ENCODE measurements at places on chromosomes 3 and 15.
A peak's percentile ranks its signal among the peaks of the same experiment; 100 is the strongest.

DNA sequence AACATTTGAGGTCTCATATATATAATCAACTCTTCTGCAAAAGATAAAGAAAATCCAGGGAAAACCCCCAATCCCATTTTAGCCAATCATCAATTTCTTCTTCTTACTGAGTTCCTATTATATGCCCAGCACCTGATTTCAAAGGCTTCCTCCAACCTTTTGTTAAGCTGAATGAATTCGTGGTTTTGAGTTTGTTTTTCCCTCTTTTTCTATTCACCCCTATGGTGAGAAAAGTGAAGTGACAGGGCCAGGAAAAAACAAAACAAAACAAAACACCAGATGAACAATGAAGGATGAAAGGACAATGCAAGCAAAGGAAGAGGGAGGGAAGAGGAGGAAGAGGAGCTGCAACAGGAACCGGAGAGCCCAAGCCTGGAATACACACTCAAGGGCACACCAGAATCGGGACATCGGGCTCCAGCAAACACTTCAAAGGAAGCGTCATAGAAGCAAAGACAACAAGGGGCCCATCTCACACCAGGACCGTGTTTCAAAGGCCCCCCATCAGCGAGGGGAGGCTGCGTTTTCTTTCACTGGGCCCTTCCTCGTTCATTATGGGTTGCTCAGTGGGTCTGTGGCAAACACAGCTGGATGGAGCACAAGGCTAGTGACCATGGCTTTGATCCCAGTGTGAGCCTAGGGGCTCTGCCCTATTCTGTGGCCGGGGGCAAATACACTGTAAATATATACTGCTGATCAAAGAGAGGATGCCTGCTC lies 50.2 kb downstream of the VGLL4 start:
- no peak for DNase-seq

DNA sequence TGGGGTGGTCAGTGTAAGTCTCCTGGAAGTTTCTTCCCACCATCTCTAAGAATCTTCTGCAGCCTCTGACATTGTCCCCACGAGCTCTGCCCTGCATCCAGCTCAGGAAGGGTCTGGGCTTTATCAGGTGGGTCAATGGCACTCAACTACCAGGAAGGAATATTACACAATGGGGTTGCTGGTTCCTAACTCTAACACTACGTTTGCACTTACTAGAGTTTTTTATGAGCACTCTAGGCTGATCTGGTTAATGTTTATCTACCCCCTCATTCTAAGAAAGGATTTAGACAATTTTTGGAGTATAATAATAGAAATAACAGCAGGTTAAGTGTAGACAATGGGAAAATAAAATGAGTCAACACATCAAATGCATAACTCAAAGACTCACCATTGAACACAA lies 411.1 kb upstream of the RGMA start:
- no peak for DNase-seq

DNA sequence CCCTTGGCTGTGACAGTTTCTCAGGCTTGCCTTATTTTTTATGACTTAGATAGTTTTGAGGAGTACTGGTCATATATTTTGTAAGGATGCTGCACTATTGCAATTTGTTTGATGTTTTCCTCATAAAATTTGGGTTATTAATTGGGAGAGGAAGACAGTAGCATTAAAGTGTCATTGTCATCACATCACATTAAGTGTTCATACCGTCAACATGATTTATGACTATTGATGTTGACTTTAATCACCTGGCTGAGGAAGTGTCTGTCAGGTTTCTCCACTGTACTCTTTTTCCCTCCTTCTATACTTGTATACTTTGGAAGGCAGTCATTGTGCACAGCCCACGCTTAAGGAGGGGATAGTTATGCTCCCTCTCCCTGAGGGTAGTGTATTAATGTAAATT lies 26.9 kb downstream of the TRIM69 start:
- no peak for DNase-seq

DNA sequence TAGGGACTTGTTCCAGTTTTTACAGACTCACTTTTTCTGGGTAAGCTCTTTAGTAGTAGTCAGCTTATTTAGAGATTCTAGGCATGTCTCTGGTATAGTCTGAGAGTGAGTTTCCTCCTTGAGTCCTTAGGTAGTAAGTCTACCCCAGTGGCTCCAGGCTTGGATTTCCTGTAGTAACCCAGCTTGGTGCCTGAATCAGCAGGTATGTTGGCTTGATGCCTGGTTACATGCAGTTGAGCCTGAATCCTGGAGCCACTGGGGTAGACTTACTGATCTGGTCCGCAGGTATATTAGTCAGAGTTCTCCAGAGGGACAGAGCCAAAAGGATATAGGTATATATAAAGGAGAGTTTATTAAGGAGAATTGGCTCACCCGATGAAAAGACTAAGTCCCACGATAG lies 85.8 kb upstream of the RBMS3 start:
- DNase-seq: no peak

- no peak for DNase-seq
These were observed 376.8 kb upstream of the SEMA6D start for GRCh38 chr15:47340571-47340920.

- no peak for DNase-seq
These were observed 116.5 kb downstream of the LRRK1 start for GRCh38 chr15:101035611-101036010.

GRCh38 chr3:186577521-186577920 lies 7.0 kb downstream of the DNAJB11 start:
- no peak for DNase-seq

DNA sequence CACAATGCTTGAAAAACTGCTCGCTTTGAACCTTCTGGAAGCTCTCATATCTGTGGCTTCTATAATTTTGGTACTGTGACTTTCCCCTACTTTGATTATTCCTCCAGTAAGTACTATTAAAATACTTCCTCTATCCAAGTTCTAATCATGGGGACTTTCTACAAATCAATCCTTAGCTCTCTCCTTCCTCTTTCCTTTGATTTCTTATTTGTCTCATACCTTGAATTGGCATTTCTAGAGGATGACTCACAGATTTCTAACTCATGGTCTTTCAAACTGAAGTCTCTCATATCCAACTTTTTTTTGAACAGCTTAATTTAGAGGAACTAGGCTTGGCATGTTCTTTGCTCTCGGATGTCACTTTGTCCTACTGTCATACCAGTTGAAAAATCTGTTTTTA lies 241.8 kb downstream of the TBC1D5 start:
- no peak for DNase-seq

GRCh38 chr15:34233614-34234013 lies 8.8 kb downstream of the EMC4 start:
- DNase-seq: no peak

- no peak for DNase-seq
These were observed 880.2 kb downstream of the ROBO1 start for GRCh38 chr3:78887547-78888011.

DNA sequence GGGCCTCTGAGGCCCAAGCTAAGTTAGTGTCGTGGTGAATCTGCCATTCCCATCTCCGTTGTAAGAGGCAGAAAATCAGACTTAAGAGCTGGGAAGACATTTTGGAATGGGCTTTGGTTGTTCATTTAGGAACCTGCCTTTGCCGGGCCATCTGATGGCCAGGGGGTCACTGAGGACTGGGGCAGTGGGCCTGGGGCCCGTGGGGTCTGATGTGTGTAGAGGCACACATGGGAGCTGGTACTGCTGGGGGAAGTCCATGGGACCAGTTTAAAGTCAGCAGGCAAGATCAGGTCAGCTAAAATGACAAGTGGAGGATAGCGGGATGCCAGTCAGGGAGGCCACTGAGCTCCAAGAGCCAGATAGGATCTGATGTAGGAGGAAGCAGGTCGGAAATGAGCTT lies 38.3 kb upstream of the RGMA start:
- no peak for DNase-seq

GRCh38 chr15:92906563-92907081 lies 6.5 kb downstream of the CHD2 start:
- peak; percentile 23 for DNase-seq

DNA sequence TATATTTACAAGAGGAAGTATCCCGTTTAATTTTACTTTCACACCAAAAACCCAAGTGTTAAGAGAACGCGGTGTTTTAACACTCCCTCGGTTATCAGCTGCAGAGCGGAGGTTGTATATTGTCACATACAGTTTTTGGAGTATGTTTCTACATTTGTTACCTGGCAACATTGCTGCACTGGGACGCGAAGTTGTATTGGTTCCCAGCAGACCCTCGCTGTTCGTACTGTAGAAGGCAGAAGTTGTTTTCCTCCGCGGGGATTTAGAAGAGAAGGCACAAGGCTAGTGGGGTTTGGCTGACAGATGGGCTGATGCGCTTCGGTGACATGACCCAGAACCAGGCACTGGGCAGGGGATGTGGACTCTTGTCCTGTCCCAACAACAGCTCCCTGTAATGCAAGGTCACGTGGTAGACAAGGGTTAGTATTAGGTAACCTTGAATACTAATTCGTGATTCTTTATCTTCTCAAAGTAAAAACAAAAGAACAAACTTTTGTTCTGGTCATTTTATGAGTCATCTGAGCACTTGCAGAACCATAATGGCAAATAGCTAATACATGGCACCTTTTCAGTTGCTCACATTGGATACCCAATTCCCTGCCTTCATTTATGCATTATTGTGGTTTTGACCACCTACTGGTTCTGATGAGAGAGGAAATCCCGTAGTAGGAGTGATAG lies 230.4 kb upstream of the BHLHE40 start:
- no peak for DNase-seq

DNA sequence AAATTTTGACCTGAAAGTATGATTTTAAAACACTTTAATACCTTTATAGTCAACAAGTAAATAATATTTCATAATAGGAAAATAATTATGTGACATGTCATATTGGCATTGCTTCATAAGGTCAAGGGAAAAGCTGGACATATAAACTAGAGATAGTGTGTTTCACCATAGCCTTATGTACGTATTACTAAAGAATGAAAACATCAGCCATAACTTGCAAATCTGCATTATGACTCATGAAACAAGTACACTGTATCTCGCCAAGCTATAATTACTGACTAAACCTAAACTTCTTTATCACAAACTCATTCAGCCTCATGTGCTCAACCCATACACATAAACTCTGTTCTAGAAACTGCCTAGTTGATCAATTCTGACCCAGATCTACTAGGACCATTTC lies 950.1 kb downstream of the FHIT start:
- DNase-seq: no peak

DNA sequence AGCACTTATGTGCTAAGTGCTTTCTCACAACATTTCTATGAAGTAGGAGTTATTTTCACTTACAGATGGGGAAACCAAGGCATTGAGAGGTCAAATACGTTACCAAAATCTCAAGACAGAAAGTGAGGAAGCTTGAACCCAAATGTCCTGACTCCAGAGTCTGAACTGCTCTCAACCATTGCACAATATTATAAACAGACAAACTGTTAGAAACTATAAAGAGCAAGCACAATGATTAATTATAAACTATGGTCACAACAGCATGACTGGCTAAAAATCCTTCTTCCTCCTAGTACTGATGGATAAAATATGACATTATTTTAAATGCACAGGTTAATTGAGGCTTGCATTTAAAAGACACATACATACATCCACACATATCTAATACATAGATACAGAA lies 77.9 kb upstream of the ASB14 start:
- DNase-seq: no peak

DNA sequence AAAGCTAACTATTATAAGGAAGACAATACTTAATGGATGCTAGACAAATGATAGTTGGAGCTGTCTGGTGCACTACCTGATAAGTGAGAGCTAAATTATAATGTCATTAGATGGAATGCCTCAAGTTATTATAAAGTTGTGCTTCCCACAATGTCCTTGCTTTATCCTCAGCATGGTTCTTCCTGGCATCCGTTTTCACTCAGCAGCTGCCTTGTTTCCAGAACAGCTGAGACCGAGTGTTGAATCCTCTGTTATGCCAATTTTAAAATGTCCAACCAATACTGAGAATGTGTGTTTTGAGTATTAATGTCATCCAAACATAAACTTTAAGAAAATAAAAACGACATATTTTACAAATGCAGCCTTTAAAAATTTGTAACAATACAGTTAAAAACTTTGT lies 286.7 kb upstream of the SOX2 start:
- no peak for DNase-seq

DNA sequence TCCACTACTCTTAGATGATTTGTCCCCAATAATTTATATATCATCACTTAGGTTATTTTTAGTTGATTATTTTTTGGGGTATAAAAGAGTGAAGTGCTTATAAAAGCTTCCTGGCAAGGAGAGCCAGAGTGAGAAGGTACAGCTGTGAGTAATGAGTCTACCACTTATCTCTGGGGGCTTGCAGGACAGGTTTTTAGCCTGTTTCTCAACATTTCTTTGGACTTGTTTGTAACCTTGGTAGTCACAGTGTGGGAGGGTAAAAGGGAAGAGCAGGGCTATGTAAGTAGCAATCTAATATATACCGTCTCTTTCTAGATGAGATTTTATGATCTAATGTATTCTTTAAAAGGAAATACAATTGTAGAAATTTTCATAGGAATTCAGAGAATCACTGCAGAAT lies 321.3 kb upstream of the GOLIM4 start:
- DNase-seq: no peak

DNA sequence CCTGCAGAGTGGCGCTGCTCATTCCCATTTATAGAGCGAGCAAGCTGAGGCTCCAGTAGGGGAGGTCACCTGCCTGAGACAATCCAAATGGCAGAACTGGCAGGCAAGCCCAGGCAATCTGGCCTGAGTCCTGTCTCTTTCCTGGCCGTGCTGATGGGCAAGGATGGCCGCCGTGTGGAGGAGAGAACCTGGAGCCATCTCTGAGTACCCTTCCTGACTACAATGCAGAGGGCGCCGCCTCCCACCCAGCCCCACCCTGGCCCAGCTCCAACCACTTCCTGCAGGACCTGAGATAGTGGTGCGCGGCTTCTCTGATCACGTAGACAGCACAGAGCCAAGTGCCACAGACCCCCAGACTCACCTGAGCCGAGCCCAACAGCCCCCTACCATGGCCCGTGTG lies 7.0 kb downstream of the TLR9 start:
- no peak for DNase-seq

- DNase-seq: no peak
These were observed 124.6 kb upstream of the KCNAB1 start for GRCh38 chr3:155995525-155996370.

DNA sequence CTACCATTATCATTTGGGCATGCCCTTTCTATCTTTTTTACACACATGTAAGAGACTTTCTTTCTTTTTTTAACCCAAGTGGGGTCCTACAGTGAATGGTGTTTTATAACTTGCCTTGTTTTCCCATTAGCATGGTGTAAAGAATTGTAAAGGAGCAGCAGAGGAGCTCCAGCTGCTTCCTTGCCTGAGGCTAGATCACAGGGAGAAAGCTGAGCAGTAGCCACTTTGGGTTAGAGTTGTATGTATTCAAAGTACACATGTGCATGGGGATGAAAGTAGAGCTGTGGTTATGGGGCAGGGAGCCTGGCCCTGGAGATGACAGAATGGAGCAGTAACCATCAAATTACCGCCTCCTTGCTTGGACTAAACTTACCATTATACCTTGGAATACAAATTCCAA lies 231.1 kb upstream of the PDZRN3 start:
- no peak for DNase-seq

DNA sequence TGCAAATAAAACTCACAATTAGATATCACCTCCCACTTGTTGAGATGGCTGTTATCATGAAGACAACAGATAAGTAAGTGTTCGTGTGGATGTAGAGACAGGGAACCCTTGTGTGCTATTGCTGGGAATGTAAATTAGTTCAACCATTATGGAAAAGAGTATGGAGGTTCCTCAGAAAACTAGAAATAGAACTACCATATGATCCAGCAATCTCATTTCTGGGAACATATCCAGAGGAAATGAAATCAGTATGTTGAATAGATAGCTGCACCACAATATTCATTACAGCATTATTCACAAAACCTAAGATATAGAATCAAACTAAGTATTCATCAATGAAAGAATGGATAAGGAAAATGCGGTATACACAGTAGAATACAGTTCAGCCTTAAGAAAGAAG lies 418.7 kb upstream of the CNTN6 start:
- DNase-seq: no peak

GRCh38 chr3:8441969-8442559 lies 59.6 kb upstream of the LMCD1 start:
- peak; percentile 8 for DNase-seq
